ENCODE measurements at places on chromosomes 7 and 10. TPM values are rescaled to one million over a fixed set of nuclear protein-coding genes. Genes with fewer than 3 reads are reported as not detected.

GRCh38 chr10:20363684-20364083 is 533.4 kb downstream of the NEBL start:
- DNase-seq, result no peak

- no peak for DNase-seq
Measured at GRCh38 chr10:113169853-113170460, 219.9 kb downstream of the TCF7L2 start.

DNA sequence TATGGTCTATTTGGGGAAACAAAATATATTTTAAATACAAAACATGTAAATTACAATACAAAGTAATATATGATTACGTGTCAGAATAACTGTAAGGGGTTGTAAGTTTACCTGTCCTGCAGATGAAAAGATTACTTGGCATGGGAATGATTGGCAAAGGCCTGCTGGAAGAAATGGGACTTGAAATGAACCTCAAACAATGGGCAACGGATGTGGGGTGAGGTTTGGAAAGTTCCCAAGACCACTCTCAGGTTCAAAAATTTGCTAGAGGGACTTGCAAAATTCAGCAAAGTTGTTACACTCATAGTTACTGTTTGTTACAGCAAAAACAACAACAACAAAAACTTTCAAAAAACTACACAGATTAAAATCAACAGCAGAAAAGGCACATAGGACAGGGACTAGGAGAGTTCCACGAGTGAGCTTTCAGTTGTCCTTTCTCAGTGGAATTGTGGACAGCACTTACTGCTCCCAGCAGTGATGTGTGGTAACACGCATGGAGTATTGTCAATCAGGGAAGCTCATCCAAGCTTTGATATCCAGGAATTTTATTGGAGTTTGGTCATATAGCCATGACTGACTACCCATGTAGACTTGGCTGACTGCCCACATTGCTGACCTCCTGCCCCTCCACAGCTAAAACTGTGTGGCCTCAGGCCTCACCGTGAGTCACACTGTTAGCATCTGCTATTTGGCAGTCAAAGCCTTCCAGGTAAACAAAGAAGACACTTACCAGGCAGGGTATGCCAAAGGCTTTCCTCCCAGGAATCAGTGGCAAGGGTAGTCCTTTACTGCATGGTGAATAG is 43.8 kb downstream of the EXOC6 start:
- DNase-seq, result peak; percentile 91

- peak; percentile 67 for DNase-seq
Measured at GRCh38 chr7:105932835-105933477, 30.1 kb upstream of the CDHR3 start.

SLC13A1 gene
- not detected for total RNA-seq

DNA sequence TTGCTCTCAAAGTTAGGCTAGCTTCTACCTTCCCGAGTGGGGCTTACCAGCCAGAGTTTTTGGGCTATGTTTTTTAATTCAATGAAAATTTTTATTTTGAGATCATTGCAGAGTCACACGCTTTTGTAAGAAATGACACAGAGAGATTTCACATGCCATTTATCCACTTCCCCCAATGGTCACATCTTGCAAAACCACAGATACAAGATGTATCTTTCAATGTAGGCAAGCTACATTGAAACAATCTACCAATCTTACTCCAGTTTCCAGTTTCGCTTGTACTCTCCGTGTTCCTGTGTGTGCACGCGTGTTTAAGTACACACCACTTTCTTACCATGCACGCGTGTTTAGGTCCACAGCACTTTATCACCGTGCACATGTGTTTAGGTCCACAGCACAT is 89.4 kb upstream of the LEP start:
- no peak for DNase-seq

DNA sequence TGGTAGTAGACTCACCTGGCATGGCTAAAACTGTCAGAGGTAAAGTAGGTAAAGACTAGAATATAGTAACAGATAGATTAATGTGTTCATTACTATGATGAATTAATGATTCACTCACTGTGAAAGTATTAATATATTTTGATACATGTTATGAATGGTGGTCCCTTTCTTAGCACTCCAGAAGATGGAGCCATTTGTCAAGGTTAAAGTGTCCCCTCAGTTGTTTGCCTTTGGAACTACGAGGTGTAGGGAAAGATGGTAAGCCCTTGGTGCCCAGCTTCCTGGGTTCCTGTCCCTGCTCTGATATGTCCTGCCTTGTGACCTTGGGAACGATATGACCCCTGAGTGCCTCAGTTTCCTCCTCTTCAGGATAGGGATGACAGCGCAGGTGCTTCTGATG is 49.4 kb downstream of the HTRA1 start:
- DNase-seq, result no peak

DNA sequence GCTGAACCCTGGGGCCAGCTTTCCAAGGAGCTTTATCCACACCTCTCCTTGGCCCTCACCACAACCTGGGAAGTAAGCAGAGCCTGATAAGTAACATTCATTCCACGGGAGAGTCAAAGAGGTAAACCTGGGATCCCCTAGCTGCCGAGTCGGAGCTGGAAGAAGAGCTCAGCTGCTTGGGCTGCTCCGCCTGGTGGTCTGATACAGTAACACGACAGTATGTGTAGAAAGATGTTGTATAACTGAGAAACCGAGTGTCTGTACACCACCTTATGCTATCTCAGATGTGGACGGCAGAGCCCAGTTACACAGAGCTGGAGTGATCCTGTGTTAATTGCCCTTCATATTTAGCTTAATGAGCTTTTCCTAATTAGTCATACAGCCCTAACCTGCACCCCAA is 151.3 kb upstream of the KMT2E start:
- no peak for DNase-seq

SEMA3C gene
- total RNA-seq, result 116 TPM

BTBD16 gene
- total RNA-seq, result not detected

GRCh38 chr10:71347587-71348395 is 28.7 kb downstream of the SLC29A3 start:
- DNase-seq, result no peak

GRCh38 chr10:111209692-111210091 is 132.9 kb downstream of the ADRA2A start:
- DNase-seq, result no peak

- DNase-seq, result no peak
Measured at GRCh38 chr10:36087006-36088005, 445.2 kb upstream of the FZD8 start.

DNA sequence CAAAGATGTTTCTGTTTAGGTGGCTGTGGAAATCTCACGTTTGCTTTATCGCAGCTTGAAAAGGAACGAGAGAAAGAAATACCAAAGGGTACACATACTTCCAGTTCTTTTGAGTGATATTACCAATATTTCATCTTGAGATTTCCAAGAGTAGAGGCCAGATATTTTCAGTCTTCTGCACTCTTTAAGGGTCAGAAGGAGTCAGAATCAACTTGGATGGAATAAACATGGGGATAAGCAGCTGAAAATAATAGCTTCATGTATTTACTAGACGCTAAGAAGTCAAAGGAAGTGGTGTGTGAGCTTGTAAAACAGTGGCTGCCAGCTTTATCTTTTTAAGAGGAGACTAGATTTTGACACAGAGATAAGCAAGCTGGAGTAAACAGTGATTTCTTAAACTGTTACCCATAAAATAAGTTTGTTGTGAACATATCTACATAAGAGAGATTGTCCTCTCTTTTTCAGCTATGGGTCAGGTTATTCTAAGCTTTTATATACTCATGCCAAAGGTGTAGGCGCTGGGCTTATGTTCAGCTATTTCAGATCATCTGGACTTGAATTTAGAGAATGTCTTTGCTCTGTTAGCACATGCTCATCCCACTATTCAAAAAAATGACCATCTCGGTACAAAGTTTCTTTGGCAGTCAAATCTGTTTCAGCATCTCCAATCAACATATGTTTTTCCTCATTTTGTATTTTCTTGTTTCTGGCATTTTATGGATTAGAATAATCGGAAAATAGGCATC is 170.8 kb upstream of the TCF7L2 start:
- no peak for DNase-seq

GIMAP1 gene
- total RNA-seq, result not detected

- no peak for DNase-seq
Measured at GRCh38 chr7:158394936-158395335, 192.7 kb downstream of the PTPRN2 start.

DNA sequence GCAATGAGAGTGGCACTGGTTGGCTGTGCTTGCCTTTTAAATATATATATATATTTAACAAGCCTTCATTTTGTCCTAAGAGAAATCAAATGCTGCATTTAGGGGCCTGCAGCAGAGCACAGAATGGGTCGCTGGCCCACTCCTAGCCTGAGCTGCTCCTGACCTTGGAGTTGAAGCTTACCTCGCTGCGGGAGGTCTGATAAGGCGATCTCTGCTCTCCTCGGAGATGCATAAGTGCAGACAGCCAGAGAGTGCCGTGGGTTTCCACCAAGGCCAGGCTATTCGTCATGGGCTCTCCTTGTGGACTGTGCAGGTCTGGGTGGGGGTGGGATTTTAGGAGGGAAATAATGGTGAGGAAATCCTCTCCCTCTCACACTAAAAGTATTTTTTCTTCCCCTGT is 99.5 kb upstream of the IKZF1 start:
- no peak for DNase-seq

ATOH7 gene
- total RNA-seq, result not detected

PPP1R17 gene
- not detected for total RNA-seq

HOXA6 gene
- 1.4 TPM for total RNA-seq

DNA sequence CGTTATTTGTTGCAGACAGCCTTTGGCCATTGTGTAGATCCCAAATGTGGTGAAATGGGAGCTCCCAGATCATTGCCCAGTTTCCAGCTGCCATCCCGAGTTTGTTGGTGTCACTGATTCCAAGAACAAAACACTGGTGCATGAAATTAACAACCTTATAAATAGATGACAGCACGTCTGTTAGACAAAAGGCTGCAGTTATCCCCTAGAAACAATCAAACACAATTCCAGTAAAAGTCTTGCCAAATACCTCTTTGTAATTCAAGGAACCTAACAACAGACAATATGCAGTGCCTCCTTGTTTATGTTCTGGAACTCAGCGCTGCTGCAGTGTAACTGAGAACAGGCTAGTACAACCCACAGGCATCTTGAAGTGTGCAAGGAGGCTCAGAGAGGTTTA is 404.5 kb downstream of the PAXIP1 start:
- no peak for DNase-seq

DNA sequence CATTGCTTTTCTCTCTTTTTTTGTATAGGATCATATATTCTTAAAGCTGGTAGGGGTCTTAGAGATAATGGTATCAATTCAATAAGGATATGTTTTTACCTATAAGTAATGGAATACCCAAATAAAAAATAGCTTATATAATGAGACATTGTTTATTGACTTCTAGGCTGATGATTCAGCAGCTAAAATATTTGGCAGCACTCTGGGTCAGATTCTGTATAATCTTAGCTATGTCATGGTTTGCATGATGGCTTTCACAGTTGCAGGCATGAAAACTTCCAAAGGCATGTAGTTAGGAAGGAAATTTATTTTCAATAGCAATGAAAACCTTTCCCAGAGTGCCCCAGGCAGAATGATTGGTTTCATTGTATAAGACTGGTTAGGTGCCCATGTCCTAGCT is 32.1 kb upstream of the A1CF start:
- DNase-seq, result peak; percentile 74

GRCh38 chr7:116258734-116259133 is 48.4 kb downstream of the TES start:
- peak; percentile 79 for DNase-seq

- peak; percentile 65 for DNase-seq
Measured at GRCh38 chr7:1693991-1694524, 24.0 kb downstream of the ELFN1 start.

- no peak for DNase-seq
Measured at GRCh38 chr7:134453518-134453917, 5.4 kb downstream of the AKR1B1 start.

PTPRN2 gene
- under 0.01 TPM for total RNA-seq

GRCh38 chr10:6769704-6770417 is 189.8 kb upstream of the PRKCQ start:
- no peak for DNase-seq

HTR5A gene
- not detected for total RNA-seq

DNA sequence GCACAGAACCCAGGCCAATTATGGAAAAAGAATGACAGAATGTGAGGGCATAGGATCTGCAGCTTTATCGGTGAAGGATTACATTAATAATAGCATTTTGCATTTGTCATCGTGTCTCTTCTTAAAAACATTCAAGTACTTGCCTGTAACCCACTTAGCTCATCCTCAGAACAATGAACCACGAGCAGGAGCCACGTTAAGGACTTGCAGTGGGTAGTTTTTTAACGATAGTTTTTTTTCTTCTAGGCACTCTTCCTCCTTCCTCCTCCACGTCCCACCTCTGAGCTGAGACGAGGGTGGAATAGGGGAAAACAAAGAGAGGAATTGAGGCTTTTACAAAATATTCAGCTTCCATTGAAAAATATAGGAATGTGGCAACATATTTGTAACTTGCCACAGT is 27.1 kb downstream of the CDHR3 start:
- no peak for DNase-seq

DNA sequence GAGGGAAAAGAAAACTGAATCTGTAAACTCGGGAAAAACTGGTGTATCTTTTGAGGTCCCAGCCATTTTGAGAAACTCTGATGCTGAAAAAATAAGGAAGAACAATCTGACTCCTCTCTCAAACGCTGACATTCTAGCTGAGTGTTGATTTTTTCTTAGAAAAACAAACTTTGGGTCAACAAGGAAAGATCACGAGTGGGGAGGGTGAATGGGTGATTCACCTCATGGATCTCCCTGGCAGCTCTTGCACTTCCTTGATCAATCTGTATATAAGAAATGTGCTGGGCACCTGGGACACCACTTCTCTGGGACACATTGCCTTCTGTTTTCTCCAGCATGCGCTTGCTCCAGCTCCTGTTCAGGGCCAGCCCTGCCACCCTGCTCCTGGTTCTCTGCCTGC is at the start of gene PIP:
Gene PIP, plus strand, starts transcription at position 297 of the 400 bp plus-strand sequence. Its CDS starts 40 bp downstream, at position 337.
- DNase-seq, result no peak

FKBP6 gene
- total RNA-seq, result not detected

GRCh38 chr7:74709880-74710671 is 52.6 kb downstream of the GTF2I start:
- DNase-seq, result peak; percentile 7

- no peak for DNase-seq
Measured at GRCh38 chr7:44618753-44619152, 12.3 kb downstream of the OGDH start.

DNA sequence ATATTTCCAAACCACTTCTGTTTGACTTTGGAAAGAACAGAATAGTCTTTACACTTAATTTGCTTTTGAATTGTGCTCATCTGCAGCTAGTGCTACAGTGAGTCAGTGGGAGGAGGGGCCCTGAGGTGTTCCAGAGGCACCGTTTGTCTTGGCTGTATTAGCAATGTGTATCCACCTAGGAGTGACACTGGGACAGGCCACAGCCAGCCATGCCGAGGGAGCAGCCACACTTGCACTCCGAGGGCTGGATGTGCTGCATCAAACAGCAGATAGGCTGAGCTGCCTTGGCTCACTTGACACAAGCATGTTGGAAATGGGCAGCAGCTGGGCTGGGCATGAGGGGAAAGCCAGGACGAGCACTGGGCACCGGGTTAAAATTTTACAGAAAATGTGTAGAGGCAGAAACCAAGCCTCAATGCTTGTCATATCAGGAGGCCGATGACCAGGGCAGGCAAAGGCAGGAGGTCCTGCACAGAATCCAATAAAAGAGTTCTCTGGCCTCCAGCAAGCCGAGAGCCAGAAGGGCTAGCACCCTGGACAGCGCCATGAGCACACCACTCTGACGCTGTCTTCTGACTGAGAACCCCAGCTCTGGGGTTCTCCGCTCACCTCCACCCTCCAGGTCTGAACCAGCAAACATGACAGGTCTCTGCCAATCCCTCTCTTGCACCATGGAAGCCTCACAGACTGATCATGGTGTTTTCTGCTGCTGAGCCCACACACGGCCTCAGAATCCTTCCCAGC is 163.3 kb downstream of the GRID1 start:
- peak; percentile 10 for DNase-seq
